ENCODE measurements at places on chromosomes 16 and 17.

GRCh38 chr17:82253179-82253544, 20.3 kb downstream of the CSNK1D start:
- DNase-seq, result no peak

GRCh38 chr16:88968589-88969280, 8.3 kb downstream of the CBFA2T3 start:
- no peak for DNase-seq

- DNase-seq, result no peak
Observed at GRCh38 chr17:70370816-70371215, 201.5 kb downstream of the KCNJ2 start.

DNA sequence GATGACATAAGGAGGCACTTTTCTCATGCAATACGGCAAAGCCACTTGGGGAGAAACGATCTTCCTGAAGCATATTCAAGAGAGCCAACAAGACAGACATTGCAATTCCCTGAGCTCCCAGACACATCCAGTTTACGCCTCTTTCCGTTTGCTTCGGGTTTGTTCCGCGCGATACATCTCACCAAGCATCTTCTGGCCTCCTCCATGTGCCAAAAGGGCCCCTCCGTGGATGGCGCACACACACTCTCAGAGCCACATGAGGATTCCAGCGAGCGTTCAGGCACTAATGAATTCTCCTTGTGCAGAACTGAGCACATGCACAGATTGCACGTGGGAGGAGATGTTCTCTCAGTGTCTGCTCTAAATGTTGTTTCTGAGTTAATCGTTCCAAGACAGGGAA, 146.7 kb upstream of the SHISA6 start:
- no peak for DNase-seq

GRCh38 chr16:82329504-82330192, 159.6 kb upstream of the MPHOSPH6 start:
- DNase-seq, result no peak

DNA sequence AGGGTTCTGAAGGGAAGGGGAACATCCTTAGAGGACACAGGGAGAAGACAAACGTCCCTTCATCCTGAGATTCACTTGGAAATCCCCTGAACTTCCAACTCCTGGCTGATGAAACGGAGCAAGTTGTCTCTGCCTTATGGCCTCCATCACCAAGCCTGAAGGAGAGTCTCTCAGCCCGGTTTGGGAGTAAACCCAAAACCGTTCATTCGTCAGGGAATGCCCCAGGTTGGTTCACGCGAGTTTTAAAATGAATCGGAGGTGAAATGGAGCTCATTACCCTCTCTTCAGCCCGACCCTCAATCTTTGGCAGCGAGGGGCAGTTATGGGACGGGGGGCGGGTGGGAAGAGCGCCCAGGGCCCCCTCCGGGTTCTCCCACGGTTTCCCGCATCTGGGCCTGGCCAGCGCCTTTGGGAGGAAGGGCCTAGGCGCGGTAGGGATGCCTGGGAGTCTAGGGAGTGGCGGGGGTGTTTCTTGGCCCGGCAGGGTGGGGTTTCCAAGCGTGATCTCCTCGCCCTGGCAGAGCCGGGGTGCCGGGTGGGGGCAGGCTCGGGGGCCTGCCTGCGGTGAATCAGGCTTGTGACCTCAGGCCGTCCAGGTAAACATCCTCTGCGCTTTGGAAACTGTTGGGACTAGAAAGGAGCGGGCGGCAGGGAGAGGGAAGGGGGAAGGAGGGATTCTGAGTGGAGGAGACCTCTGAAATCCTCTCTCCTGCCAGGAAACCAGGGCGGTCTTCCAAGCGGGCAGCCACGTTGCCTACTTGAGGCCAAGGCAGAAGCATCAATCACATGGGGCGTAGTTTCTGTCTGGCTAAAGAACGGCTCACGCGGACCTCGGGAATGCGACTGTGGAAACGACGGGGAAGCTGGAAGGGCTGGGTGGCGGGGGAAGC, 24.1 kb upstream of the HOXB13 start:
- no peak for DNase-seq

GRCh38 chr17:81641825-81642489, 5.0 kb downstream of the TSPAN10 start:
- DNase-seq, result no peak

- DNase-seq, result no peak
Observed at GRCh38 chr16:78672779-78673556, 573.5 kb downstream of the WWOX start.

- peak; percentile 88 for DNase-seq
Observed at GRCh38 chr16:68237243-68238028, 1.5 kb upstream of the ESRP2 start.

DNA sequence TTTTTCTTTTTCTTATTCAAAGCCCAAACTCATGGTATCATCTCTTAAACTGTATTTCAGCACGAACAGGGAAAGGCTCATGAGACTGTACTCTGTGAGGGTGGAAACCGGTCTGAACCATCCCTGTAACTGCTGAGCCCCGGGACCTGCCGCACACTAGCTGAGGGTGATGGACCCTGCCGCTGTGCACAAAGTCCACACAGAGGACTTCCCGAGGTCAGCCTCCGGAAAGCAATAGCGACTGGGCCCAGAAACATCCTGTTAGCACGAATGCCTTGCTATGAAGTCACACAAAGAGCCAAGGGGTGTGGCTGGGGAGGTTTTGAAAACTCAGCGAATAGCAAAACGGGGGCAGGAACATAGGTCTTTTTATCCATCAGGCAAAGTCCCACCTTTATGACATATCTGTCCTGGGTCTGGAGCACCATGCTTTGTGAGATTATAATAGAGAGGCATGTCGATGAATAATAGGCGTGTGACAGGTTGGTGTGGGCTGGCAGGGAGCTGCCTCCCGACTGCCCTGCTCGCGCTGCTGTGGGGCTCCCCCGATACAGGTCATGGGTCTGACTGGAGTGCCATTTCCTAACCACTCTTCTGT, 33.4 kb downstream of the CDK5R1 start:
- DNase-seq, result no peak

GRCh38 chr16:1408171-1408837, 6.2 kb downstream of the UNKL start:
- DNase-seq, result peak; percentile 97

Measured in activated CD4-positive, alpha-beta T cell treated with anti-CD3 and anti-CD28 coated beads for 24 hours (primary cell).